GM12891 (cell line): ENCODE measurements at places on chromosomes 5 and 9.

GRCh38 chr5:173001229-173001841, 17.8 kb downstream of the ATP6V0E1 start:
- no peak for DNase-seq

- DNase-seq = no peak
These were observed 193.7 kb downstream of the PIK3R1 start for GRCh38 chr5:68409259-68409658.

GRCh38 chr9:16321461-16322119, 548.9 kb downstream of the BNC2 start:
- no peak for DNase-seq

DNA sequence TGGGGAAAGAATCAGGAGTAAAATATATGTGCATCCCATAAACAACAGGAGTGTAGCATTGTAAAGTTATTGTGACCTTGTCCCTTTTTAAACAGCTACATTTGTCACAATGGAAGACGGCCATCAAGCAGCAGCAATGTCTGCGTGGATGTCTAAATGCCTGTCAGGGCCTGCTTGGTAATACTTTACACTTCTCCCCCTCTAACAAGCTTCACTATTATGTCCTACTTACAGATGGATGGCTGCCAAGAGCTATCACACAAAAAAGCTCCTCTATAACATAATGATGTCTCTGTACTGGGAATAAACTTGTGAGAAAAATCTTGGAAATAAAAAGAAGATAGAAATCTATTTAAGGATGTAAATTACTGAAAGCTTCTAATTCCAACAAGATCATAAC, 213.0 kb downstream of the FBXL17 start:
- DNase-seq = no peak

- DNase-seq = no peak
These were observed 223.5 kb downstream of the TMEM161B start for GRCh38 chr5:88045165-88045564.

DNA sequence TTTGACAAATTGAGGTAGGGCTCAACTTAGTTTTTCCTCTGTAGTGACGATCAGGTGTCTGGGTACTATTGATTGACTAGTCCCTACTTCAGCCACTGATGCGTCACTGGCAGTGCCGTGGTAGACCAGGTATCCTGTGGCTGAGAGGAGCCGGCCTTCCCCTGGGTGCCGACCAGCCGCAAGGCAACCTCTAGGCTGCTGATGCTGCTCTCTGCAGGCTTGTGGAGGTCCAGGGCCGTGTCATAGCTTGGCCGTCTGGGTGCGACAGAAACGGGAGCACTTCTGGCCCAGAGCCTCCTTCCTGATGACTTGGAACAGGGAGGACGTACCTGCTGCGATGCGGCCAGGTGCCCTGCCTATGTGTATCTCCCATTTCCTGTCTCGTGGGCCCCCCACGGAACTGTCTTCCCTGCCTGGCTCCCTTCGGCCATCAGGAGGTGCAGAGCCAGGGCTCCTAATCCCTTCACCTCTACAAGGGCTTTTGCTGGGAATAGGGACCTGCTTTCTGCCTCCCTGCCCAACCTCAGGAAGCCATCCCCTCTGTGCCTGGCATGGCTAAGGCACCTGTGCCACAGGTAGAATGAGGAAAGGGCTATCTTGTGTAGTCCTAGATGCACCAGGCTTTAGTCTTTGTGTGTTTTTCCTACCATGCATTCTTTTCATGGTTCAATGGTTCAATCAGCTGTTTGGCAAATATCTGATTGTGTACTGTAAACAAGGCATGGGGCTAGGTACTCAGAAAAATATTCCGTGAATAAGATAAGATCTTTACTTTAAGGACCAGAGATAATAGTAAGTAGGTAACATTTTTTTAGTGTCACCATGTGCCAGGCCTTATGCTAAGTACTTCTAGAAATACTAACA, 44.6 kb downstream of the MVB12B start:
- no peak for DNase-seq

GRCh38 chr9:127958728-127959127, 21.1 kb upstream of the DPM2 start:
- DNase-seq = no peak

DNA sequence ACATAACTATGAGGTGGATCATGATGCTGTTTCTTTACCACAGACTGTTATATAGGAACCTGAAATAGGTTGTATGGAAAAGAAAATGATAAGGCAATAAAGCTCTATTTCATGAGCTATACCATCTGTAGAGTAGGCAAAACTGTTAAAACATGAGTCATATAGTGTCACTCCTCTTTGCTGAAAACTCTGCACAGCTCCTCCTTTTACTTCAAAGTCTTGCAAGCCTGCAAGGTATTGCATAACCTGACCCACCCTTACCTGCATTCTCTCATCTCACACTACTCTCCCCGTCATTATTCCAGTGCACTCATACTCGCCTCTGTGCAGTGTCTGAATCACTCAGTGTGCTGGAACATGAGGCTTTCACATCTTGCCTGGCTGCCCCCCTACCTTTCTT, 790.1 kb downstream of the EFNA5 start:
- DNase-seq = no peak

DNA sequence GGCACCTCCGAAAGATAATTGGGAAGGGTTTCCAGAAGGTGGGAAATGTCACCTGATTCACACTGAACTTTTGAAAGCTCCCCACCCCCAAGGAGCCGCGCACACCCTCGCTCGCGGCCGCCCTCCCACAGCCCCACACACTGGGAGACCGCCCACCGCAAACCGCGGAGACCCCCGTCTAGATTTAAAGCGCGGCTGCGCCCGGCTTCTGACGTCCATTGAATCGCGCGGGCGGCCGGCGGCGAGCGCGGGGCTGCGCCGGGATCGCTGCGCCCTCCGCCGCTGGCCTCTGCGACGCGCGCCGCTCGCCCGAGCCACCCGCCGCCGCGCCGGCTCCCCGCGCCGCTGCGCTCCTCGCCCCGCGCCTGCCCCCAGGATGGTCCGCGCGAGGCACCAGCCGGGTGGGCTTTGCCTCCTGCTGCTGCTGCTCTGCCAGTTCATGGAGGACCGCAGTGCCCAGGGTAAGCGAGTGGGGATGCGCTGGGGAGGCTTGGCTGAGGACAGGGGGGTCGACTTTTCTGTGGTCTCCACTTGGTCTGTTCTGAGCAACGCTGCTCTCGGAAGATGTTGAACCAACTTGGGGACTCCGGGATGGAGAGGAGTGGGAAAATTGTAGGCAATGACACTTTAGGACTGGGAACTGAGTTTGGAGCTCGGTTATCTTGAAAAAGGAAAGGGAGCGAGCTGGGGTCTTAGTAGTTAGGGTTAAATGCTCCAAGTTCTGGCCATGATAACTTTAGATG, at the start of gene FST:
TSS of gene FST (plus strand) at position 214 of the 743 bp plus-strand sequence. CDS start at position 377, 163 bp downstream.
- DNase-seq = no peak

DNA sequence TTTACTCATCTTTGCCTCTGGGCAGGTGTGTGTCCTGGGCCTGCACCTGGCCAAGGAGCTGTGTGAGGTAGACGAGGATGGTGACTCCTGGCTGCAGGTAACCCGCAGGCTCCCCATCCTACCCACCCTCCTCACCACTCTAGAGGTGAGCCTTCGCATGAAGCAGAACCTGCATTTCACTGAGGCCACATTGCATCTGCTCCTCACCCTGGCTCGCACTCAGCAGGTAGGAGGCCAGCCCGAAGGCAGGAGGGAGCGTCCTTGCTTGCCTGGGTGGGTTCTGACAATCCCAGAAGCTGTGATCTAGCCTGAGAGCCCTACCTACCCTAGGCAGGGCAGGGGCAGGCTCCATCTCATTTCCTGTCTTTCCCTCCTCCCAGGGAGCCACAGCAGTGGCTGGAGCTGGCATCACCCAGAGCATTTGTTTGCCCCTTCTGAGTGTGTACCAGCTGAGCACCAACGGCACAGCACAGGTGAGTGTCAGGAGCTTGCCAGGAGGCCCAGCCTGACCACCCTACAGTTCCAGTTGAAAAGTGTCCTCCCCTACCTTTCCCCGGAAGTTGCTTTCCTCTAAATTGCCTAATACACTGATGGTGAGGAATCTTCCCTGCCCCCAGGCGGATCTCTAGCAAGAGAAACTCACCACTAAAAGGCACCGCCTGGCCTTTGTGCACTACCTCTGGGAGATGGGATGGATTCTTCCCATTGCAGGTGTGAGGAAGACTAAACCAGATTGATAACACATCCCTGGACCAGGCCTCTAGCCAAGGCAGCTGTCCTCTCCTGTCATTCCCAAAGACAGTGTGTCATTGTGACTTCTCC, 26.4 kb downstream of the SH3GLB2 start:
- no peak for DNase-seq

DNA sequence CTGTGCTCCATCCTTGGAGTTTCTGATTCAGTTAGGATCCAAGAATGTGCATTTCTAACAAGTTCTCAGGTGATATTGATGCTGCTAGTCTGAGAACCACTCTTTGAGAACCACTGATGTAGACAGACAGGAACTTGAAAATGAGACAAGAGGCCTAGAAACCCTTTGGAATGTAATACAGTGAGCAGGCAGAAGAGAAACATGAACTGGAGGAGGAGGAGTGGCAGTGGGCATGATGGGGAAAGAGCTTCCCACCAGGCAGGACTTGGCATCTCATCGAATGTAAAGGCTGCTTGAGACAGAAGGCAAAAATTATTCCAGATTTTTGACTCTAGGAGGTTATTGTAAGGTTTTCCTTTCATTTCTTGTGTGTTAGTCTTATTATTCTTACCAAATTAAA, 295.8 kb upstream of the SGCD start:
- no peak for DNase-seq

GRCh38 chr9:134585021-134585561, 56.5 kb upstream of the COL5A1 start:
- DNase-seq = no peak

- no peak for DNase-seq
These were observed 493.5 kb upstream of the WWC1 start for GRCh38 chr5:167797933-167798332.

DNA sequence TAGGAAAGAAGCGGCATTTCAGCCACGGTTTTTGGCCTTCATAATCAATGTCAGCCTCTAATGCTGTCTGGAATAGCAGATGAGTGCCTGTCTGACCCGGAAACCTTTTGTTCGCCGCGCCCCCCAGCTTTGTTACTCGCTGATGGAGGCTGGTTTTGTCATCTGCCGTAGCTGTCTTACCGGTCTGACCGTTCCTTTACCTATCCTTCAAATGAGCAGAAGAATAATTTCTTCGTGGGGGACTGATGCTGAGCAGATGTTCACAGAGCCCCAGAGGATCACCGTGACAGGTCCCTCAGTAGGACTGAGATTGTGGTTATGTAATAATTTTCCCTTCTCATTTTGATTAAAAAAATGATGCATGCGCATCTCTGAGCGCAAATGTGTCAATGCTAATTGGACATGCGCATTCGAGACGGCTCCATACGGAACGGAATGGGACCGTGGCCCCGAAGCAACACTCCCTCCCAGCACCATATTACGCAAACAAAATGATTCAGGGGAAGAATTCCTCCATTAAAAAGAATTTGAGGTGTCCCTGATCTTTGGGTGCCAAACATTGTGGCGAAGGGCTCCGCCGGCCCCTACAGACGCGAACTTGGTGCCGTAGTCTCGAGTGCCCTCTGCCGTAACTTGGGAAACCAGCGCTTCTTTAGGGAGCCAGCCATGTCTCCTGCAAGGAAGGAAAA, 27.6 kb downstream of the TLX3 start:
- DNase-seq = no peak

DNA sequence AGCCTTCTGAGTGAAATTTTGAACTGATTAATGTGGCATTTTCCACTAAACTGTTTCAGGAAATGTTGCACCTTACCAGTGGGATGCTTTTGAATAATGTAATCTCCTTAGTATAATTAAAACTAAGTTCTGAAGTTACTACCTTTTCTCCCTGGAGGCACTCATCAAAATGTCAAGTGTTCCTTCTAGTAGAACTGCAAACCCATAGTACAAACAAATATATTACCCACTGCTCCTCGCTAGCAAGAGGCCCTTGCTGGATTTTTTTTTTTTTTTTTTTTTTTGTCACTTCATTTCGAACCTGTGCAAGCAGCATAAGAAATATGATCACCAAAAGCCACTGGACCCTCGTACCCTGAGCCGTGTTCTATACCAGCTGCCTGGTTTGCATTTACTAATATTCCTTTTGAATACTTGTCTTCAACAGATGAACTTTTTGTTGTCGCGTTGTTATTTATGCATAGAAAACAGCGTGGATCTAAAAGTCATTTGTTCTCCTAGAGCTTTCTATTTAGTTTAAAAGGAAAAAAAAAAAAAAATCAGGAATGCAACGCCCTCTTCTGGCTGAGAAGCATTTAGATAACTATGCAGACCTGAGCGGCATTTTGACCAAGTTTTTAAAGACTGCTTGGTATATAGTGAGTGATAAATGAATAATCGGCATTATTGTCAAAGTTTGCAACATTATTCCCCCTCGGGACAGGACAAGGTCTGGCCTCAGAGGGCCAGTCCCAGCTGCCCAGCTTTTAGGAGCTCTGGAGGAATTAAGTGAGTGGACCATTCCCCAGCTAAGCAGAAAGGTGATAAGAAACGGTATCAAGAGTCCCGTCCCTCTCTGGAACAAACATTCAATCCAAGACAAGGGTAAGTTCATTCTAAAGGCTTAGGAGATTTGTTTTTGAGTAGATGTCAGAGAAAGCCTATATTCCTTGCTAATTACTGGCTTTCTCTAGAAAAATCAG, 162.5 kb upstream of the KIF2A start:
- no peak for DNase-seq

DNA sequence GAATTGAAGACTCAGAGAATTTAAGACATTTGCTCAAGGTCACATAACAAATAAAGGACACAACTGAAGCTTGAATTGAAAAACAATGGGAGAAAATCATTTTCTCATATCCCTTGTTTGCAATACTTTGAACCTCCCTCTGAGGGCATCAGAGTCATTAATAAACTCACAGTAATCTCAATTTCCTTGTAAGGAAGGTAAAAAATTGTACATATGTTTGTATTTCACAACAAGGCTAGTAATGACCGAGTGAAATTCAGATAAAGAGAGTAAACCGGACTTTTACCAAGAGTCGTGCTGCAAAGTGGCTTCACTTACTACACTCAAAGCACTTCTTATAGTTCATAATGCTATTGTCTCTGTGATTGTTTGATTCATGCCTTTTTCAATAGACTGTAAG, 665.0 kb downstream of the NR2F1-AS1 start:
- no peak for DNase-seq

DNA sequence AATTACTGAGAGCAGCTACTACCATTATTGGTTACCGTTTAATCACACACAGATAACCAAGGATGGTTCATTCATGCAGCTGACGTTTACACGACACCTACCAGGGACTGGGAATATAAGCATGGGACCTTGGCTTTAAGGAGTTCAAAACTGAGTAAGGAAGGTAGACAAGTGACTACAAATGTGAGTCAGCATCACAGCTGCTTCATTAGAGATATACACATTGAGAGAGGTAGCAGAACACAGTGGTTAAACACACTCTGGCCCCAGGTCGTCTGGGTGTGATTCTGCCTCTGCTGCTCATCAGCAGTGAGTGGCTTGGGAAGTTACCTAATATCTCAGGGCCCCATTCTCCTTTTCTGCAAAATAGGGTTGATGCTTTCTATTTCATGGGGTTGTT, 268.6 kb downstream of the NR3C1 start:
- no peak for DNase-seq

- DNase-seq = no peak
These were observed 12.6 kb downstream of the VLDLR start for GRCh38 chr9:2634153-2634552.
